Urothelium cell line (cell line): ENCODE measurements at places on chromosomes 16 and 17.
A peak's percentile ranks its signal among the peaks of the same experiment; 100 is the strongest.

GRCh38 chr16:88194397-88195268 is 188.1 kb upstream of the ZNF469 start:
- no peak for DNase-seq

- DNase-seq: no peak
Measured at GRCh38 chr16:49052846-49053245, 228.8 kb downstream of the CBLN1 start.

DNA sequence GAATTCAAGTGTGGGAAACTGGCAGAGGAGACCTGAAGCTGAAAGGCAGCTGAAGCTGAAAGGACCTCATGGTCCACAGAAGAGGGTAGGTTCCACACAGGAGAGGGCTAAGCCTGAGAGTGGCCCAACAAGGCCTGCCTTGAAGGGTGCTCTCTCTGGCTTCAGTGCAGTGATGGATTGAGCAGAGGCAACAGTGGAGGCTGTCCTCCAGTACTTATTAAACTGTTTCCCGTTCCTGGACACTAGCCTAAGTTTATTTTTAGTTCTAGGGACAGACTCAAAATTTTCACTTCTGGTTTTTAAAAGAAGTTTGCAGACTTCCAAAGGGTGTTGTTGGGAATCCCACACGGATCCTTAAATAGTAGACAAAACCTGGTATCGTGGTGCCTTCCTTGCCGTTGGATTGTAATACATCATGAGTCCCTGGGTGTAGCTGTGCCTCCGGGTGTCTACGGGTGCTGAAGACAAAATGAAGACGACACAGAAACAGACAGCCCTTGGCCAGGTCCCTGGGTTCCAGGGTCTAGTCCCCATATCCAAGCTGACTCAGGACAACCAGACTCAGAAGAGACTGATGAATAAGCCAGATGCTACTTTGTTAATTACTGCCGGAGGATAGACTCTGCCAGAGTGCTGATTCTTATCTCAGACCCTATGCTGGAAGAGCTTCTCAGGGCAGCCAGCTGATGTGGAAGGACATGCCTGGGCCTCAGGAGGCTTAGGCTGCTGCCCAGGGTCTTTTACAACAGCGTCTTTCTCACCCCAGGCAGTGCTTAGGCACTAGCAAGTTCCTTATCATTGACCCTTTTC is 7.1 kb upstream of the CMTM4 start:
- DNase-seq: no peak

- DNase-seq: peak; percentile 63
Measured at GRCh38 chr17:3557768-3558583, at the start of gene TRPV3. TSS of gene TRPV3 (minus strand) at chr17:3557812. CDS start at chr17:3554850, 2,962 bp downstream.

- DNase-seq: peak; percentile 52
Measured at GRCh38 chr16:14489460-14489859, 140.6 kb downstream of the PARN start.

DNA sequence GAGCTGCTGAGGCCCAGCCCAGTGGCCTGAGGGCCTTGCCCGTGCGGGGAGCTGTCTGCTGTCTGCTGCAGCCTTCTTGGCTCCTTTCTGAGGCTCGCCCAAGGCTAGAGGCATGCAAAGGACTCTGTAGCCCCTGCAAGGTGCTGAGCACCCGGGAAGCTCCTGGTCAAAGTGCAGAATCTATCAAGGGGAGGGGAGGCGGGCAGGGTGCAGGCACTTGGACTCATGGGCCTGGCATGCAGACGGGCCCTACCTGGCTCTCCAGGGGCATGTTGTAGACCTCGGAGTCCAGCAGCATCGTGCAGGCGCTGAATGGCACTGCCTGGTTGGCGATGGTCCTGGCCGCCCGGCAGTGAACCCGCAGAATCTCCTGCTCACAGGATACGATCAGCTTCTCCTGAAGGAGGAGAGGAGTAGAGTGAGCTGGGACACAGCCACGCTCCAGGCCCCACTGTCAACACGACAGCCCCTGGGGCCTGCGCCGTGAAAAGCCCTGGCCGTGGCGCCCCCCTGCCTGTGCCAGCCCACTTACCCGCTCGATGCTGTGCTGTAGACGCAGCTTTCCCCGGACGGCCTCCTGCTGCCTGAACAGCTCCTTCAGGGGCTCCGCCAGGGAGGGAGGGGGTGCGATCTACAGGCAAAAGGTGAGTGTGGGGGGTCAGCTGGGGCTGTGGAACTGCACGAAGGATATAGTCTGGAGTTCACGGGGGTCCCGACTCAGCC is 57.2 kb downstream of the ZNF778 start:
- no peak for DNase-seq

GRCh38 chr17:72997559-72997958 is 94.9 kb downstream of the SLC39A11 start:
- no peak for DNase-seq

GRCh38 chr17:2946144-2946543 is 117.3 kb downstream of the OR1D5 start:
- DNase-seq: no peak

DNA sequence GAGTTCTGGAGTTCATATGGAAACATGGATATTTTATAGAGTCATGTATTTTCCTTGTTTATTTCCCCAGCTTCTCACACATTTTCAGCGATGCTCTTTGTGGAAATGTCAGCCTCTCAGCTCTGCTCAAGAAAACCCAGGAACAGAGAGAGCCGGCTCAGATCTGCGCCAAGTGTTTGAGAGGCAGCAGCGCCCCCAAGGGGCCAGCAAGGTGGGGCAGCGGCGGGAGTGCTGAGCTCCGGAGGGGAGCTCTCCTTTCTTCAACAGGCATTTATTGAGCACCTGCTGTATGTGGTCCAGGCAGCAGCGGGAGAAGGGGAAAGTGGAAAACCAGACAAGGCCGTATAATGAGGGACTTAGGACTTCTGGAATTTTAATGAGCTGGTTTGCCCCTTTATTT is 421.1 kb upstream of the C16orf82 start:
- peak; percentile 17 for DNase-seq

GRCh38 chr17:37191219-37191618 is 184.6 kb upstream of the C17orf78 start:
- DNase-seq: no peak

GRCh38 chr17:10112962-10113361 is 85.4 kb downstream of the GAS7 start:
- DNase-seq: no peak

GRCh38 chr16:70769761-70770160 is 31.2 kb downstream of the VAC14 start:
- no peak for DNase-seq

- no peak for DNase-seq
Measured at GRCh38 chr17:64256913-64257807, 5.9 kb downstream of the TEX2 start.

- DNase-seq: peak; percentile 32
Measured at GRCh38 chr17:6677158-6677831, 25.7 kb downstream of the C17orf100 start.

DNA sequence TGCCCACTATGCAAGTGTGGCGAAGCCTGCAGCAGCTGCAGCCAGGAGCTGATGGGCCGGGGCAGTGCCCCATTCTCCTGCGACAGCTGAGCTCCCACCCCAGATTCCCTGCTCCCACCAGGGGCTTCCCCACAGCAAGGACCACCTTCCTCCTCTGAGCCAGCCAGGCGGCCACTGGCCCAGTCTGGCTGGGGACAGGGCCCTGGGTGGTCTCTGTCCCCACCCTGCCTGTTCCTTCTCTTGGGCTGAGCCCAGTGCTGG is 5.6 kb upstream of the NPTX1 start:
- DNase-seq: no peak

- no peak for DNase-seq
Measured at GRCh38 chr16:64362193-64362592, 759.7 kb downstream of the CDH11 start.

DNA sequence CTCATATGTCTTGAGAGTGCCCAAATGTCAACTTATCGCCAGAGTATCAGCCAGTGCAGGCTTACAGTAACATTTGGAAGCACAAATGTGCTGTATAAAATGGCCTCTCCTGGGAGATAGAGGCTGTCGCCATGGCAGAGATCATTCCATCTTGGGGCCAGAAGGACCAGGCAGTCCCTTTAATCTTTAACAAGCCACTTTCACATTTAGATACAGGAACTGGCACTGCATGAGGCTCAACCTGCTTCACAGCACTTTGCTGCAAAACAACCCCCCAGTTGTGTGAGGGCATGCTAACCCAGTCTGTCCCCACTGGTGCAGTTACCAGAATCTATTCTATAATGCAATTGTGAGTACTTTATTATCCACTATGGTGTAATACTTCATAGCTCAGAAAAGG is 4.7 kb upstream of the RFFL start:
- no peak for DNase-seq

- no peak for DNase-seq
Measured at GRCh38 chr17:4583206-4583605, 1.1 kb upstream of the SMTNL2 start.

- no peak for DNase-seq
Measured at GRCh38 chr17:28926366-28926765, 23.5 kb upstream of the DHRS13 start.

- DNase-seq: no peak
Measured at GRCh38 chr16:47142821-47143676, 696 bp downstream of the NETO2 start.

- DNase-seq: no peak
Measured at GRCh38 chr17:70855401-70856054, 686.2 kb downstream of the KCNJ2 start.

- no peak for DNase-seq
Measured at GRCh38 chr17:8948462-8948861, 17.0 kb downstream of the PIK3R5 start.
